IMR-90 (cell line): ENCODE measurements at places on chromosomes 1 and 21. TPM values are rescaled to one million over a fixed set of nuclear protein-coding genes. Genes with fewer than 3 reads are reported as not detected.

The CDA gene
- total RNA-seq, result 0.90 and 1.4 TPM in 2 replicates

The KCNE2 gene
- total RNA-seq, result not detected in 2 replicates

The TCHHL1 gene
- not detected in 2 replicates for total RNA-seq

The INTS11 gene
- total RNA-seq, result 52.5 and 56.1 TPM in 2 replicates

The SH3D21 gene
- 1.8 and 1.9 TPM in 2 replicates for total RNA-seq

The TNNI3K gene
- total RNA-seq, result 0.28 and 0.90 TPM in 2 replicates

The UBASH3A gene
- not detected in 2 replicates for total RNA-seq
